ENCODE measurements at places on chromosomes 2 and 18. TPM values are rescaled to one million over a fixed set of nuclear protein-coding genes. Genes with fewer than 3 reads are reported as not detected.

The SOX11 gene
- total RNA-seq = not detected

The LIMS3 gene
- total RNA-seq = 1.1 TPM

The LYG2 gene
- not detected for total RNA-seq

The CNGA3 gene
- not detected for total RNA-seq

The SULT1C2 gene
- 4.1 TPM for total RNA-seq

The RTP5 gene
- 0.21 TPM for total RNA-seq

The LYPD6B gene
- total RNA-seq = 76.0 TPM

The ST6GAL2 gene
- 1.4 TPM for total RNA-seq

The DNAH7 gene
- total RNA-seq = 5.5 TPM

The ERBB4 gene
- total RNA-seq = 10.2 TPM

The TACR1 gene
- total RNA-seq = 5.5 TPM

The HOXD9 gene
- total RNA-seq = 19.8 TPM

The INPP5D gene
- 43.4 TPM for total RNA-seq
